ENCODE measurements at places on chromosomes 5 and 9. TPM values are rescaled to one million over a fixed set of nuclear protein-coding genes. Genes with fewer than 3 reads are reported as not detected.

EQTN gene
- not detected for total RNA-seq

DMRT3 gene
- not detected for total RNA-seq

FAM200C gene
- 4.2 TPM for total RNA-seq

DBH gene
- not detected for total RNA-seq

LRRC19 gene
- not detected for total RNA-seq

CDC20B gene
- total RNA-seq, result not detected

TMEM174 gene
- total RNA-seq, result not detected

SCGB3A2 gene
- not detected for total RNA-seq

THG1L gene
- total RNA-seq, result 3.9 TPM

DRD1 gene
- not detected for total RNA-seq

CXCL14 gene
- 1.8 TPM for total RNA-seq

ZDHHC21 gene
- 8.0 TPM for total RNA-seq

BTNL3 gene
- total RNA-seq, result not detected

GABRB2 gene
- 0.05 TPM for total RNA-seq

- DNase-seq, result no peak
Measured at GRCh38 chr5:93675460-93676450, 65.6 kb downstream of the POU5F2 start.

DNA sequence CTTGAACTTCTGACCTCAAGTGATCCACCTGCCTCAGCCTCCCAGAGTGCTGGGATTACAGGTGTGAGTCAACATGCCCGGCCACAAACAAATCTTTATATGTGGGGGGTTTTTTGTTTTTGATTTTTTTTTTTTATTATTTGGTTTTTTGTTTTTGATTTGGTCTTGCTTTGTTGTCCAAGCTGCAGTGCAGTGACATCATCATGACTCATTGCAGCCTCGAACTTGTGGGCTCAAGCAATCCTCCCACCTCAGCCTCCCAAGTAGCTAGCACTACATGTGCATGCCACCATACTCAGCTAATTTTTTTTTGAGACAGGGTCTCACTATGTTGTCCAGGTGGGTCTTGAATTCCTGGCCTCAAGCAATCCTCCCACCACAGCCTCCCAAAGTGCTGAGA lies 42.4 kb downstream of the ALDH7A1 start:
- DNase-seq, result no peak

GRCh38 chr9:110752766-110753165 lies 84.2 kb downstream of the MUSK start:
- DNase-seq, result no peak

GRCh38 chr5:132049093-132049492 lies 11.4 kb upstream of the IL3 start:
- no peak for DNase-seq

GRCh38 chr9:127199001-127199791 lies 65.4 kb upstream of the GARNL3 start:
- peak; percentile 76 for DNase-seq

DNA sequence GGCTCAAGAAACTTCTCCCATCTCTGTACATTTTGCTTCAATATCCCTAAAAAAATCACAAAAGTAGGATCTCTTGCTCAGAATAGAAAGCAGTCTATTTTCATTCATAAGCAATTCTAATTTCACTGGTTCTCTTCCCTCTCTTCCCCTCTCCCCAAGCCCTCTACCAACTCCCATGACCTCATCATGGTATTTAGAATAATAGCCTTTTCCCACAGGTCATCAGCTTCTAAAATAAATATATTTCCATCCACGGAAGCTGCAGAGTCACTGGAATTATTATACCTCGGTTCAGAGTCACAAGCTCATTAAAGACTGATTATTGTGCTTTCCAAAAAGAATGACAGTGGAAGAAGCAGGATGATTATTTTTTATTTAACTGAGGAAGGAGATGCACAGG lies 84.2 kb upstream of the ADRA1B start:
- no peak for DNase-seq

DNA sequence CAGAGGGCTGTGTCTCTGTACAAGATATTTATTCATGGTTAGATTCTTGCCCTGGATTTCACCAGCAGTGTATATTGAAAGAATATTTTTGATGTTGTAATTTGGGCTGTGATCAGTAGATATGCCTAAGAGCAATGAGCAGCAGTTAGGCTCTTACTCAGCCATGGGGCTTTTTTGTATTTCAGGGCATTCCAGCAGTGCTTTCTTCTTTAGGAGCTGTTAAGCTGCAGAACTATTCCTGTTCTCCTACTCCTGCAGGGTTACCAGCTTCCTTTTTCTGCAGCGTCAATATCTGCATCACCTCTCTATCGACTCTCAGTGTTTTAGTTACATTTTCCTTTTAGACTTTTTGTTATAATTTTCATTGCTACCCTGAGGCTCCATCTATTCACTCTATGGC lies 206.2 kb downstream of the SLCO4C1 start:
- no peak for DNase-seq

DNA sequence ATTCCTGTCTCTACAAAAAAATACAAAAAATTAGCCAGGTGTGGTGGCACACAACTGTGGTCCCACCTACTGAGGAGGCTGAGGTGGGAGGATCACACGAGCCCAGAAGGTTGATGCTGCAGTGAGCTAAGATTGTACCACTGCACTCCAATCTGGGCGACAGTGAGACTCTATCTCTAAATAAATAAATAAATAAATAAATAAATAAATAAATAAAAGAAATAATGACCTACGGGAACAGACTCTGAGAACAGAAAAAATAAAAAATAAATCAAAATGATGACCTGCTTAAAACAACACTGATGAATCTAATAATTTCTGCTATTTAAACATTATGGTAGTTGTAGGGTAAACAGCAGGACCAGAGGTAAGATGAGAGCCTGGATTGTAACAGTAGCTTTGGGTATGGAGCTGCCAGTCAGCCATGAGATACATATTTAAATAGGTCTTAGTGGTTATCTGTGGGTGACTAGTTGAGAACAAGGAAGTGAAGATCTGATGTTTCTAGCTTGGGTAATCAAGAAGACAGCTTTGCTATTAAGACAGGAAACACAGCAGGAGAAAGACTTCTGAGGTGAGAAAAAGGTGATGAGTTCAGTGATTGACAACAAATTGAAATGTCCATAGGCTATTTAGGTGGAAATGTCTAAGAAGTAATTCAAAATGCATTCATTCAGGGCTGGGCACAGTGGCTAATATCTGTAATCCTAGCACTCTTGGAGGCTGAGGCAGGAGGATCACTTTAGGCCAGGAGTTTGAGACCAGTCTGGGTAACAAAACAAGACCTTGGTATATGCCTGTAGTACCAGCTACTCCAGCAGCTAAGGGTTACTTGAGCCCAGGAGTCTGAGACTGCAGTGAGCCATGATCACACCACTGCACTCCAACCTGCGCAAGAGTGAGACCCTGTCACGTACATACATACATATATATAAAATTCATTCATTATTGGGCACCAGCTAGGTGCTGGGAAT lies 11.0 kb downstream of the RNF145 start:
- DNase-seq, result no peak

DNA sequence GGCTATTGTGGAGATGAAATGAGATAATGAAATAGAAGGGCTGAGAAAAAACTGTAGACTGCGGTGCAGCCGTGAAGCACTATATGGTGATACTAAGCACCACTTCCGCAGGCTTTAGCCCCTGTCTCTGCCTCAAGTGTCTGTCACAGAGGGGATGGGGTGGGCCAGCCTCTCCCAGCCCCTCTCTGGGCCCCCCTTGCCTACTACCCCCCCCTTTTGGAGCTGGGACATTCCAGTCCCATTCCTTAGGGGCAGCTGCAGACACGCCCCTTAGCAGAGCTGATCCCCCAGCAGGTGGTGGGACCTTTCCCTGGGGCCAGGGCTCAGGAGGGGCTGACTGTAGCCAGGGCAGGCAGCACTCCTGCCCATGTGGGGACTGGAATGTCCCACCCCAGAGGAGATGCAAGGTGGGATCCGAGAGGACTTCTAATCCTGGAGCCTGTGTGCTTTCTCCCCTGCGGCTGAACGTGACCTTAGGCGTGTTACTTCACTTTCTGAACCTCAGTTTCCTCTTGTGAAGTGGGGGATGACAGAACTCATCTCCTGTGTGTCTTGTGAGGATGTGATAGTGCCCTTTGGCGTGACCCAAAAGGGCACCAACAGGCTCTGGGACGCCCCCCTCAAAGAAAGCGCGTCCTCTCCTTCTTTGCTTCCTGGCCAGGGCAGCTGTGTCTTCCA lies 1.9 kb downstream of the N4BP3 start:
- no peak for DNase-seq

- DNase-seq, result no peak
Measured at GRCh38 chr5:4817767-4818166, 322.4 kb upstream of the ADAMTS16 start.

DNA sequence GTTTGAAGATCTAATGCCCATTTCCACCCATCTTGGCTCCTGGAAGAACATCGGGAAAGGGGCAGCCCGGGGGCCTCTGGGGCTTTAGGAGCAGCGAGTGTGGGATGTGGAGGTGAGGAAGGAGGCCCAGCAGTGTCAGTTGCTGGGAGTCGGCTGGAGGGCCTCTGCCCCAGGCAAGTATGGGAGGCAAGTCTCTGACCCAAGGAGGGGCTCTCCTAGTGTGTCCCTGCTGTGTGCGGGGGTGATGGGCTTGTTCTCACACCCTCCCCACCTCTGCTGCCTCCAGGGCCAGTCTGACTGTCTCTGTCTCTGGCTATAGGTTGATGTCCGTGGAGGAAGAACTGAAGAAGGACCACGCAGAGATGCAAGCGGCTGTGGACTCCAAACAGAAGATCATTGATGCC lies 129.7 kb downstream of the DAB2IP start:
- no peak for DNase-seq

GRCh38 chr5:180498378-180498777 lies 4.2 kb downstream of the CNOT6 start:
- no peak for DNase-seq

DNA sequence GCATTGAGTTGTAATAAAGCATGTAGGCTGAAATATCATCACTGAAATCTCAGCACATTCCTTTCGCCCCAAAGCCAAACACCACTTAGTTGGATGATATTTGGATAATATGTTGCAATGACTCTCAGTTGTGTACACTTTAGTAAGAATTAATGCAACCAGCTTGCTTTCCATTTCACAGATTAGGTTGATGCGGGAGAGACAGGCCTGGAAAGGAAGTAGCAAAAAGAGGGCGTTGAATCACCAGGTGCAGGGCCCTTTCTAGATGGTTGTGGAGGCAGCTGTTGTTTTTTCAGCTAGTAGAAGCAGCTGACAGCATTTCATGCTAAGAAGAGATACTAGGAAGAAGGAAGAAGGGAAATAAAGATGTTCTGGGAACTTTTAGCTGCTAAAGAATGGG lies 30.9 kb downstream of the DMRT3 start:
- no peak for DNase-seq

DNA sequence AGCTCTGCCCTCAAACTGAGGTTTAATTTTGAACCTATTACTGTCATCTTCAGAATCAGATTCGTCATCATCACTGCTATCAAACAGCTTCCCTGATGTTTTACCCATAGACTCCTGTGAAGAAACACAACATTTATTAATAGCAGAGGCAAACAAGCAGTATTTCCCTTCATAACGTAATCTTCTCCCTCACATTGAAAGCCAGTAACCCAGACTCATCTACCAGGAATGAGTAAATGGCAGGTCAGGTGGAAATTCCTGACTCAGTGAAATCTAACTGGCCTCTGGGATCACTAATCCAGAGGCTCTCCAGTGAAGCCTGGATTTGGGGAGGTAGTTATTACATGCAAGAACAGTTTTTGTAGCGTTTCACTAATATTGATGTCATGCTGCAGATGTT lies 14.6 kb downstream of the NOL8 start:
- DNase-seq, result no peak

DNA sequence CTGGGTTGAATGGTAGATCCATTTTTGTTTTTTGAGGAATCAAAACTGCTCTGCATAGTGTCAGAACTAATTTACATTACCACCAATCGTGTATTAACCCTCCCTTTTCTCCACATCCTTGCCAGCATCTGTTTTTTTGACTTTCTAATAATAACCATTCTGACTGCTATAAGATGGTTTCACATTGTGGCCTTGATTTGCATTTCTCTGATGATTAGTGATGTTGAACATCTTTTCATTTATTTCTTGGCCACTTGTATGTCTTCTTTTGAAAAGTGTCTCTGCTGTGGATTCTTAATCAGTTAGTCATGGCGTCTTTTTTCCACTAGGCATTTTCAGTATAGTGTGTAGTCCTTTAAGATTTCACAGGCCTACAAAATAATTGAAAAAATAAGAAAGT lies 2144.3 kb upstream of the C9orf72 start:
- no peak for DNase-seq

- DNase-seq, result no peak
Measured at GRCh38 chr5:6135977-6136376, 242.4 kb downstream of the MED10 start.

DNA sequence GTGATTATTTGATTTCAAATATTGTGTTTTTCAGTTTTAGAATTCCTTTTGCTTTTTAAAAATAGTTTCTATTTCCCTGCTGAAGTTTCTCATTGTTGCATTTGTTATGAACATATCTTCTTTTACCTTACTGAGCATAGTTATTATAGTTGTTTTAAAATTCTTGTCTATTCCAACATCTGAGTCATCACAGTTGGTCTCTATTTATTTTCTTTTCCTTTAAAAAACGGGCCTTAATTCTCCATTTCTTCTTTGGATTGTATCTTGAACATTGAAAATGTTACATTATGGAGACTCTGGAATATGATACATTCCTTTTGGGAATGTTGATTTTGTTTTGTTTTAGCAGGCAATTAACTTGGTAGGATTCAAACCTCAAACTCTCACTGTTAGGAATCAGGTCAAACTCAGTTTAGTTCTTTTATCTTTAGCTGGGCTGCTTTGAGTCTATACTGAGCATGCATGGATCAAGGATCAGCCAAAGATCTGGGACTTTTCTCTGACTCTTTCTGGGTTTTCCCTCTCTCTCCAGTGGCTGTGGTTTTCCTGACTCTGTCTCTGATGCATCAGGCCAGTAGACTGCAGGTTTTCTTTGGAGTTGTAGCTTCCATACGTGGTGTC lies 70.3 kb downstream of the TEK start:
- DNase-seq, result no peak

GRCh38 chr9:133673258-133673655 lies 37.1 kb downstream of the DBH start:
- DNase-seq, result peak; percentile 49

- peak; percentile 14 for DNase-seq
Measured at GRCh38 chr5:176711883-176712282, 64.6 kb downstream of the TSPAN17 start.

GRCh38 chr5:150082374-150082773 lies 4.0 kb downstream of the CSF1R start:
- no peak for DNase-seq

DNA sequence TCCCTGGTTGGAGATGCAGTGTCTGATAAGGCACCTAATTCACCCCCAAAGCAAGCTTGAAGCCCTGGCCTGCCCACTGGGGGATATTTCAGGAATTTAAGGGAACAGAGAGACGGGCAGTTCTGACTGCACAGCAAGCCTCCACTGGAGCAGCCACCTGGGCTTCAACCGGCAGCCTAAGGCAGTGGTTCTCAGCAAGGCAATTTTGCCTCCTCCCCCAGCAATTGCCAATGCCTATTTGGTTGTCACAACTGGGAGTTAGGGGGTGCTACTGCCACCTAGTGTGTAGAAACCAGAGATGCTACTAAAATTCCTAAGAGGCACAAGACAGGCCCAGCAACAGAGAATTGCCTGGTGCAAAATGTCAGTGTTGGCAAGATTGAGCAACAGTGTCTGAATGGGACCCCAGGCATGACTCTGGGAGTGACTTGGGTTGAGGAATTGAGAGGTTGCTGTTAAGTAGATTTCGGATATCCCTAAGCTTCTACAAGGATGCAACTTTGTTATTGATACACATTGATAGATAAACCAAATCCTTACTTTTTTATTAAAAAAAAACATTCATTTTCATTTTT lies 58.7 kb upstream of the CTSL start:
- no peak for DNase-seq

GRCh38 chr5:94595281-94595840 lies 23.0 kb downstream of the KIAA0825 start:
- no peak for DNase-seq
